HT-29 (cell line): ENCODE measurements at places on chromosomes 16 and 17. TPM values are rescaled to one million over a fixed set of nuclear protein-coding genes. Genes with fewer than 3 reads are reported as not detected.

The SLC12A3 gene
- not detected in 2 replicates for total RNA-seq

The KRTAP4-3 gene
- not detected in 2 replicates for total RNA-seq

- DNase-seq, result no peak
These were observed 10.3 kb downstream of the MYCBPAP start for GRCh38 chr17:50518384-50519023.

- peak; percentile 46 for DNase-seq
These were observed 889 bp upstream of the ZNF423 start for GRCh38 chr16:49856672-49857330.

GRCh38 chr17:75683583-75683982 lies 16.4 kb downstream of the SAP30BP start:
- peak; percentile 66 for DNase-seq

DNA sequence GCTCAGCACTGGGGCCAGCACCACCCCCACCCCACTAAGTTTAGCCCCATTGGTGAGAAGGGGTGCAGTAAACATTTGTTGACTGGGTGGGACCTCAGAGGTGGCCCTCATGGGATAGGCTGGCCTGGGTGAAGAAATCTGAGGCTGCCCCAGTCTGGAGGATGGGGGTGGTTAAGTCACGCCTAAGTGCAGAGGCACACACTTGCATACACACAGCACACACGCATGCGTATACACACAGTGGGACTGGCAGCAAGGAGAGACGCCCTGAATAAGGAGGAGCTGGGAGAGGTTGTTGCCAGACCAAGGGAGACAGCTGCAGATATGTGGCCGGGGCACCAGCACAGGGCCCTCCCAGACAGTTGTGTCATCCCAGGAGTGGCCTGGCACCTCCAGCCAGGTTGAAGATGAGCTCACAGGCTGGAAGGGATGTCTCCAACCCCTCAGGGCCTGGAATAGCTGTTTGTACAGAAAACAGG lies 3.0 kb upstream of the BCAR1 start:
- DNase-seq, result no peak

DNA sequence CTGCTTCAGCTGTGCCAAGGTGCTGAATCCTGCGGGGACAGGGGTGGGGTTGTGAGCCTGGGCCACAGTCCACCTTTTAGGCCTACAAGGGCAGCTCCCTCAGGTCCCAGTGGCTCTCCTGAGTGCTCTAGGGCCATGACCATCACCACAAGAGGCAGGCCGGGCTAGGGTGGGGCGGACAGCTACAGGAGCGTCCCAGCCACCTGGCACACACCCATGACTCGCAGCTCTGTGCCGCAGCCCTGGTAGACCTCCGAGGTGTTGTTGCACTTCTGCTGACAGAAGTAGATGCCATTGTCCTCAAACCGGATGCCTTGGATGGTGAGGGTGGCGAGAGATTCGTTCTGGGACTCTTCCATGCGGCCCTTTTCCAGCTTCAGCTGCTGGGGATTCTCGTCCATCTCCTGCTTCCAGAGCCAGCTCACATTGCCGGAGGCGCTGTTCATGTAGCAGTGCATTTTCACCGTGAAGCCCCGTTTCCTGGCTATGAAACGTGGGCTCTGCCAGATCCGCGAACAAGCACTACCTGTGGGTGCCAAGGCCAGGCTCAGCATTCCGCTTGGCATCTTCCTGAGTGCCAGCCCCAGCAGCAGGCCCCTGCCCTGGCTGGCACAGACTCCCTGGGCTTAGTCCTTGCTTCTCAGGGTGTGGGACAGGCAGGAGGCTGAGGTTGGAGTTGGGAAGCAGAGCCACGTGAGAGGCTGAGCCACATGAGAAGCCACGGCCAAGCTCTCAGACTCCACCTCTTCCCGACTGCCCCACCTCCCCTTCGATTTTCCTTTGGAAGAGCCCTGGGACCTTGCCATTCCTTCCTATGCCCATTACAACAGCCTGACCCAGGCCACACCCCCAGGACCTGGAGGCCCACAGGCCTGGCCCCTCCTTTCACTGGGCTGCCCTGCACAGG lies 2.0 kb downstream of the CD79B start:
- no peak for DNase-seq

The CBFA2T3 gene
- 0.03 TPM in 1 of 2 replicates, not detected in the other for total RNA-seq

The CX3CL1 gene
- 0.23 and 0.57 TPM in 2 replicates for total RNA-seq

DNA sequence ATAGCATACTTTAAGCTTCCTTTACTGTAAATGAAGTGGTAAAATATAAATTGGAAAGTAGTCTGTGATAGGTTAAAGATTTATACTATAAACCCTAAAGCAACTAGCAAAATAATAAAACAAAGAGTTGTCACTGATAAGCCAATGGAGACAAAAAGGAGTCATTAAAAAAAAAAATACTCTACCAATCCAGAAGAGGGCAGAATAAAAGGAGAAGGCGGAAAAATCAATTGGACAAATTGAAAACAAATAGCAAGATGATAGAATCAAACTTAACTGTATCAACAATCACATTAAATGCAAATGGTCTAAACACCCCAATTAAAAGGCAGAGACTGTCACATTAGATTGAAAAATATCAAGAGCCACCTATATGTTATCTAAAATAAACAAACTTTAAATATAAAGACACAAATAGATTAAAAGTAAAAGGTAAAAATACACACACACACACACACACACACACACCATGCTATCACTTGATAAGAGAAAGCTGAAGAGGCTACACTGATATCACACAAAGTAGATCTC lies 71.8 kb downstream of the CACNG1 start:
- DNase-seq, result peak; percentile 13
